ENCODE measurements at places on chromosomes 5 and 9.
A peak's percentile ranks its signal among the peaks of the same experiment; 100 is the strongest.

DNA sequence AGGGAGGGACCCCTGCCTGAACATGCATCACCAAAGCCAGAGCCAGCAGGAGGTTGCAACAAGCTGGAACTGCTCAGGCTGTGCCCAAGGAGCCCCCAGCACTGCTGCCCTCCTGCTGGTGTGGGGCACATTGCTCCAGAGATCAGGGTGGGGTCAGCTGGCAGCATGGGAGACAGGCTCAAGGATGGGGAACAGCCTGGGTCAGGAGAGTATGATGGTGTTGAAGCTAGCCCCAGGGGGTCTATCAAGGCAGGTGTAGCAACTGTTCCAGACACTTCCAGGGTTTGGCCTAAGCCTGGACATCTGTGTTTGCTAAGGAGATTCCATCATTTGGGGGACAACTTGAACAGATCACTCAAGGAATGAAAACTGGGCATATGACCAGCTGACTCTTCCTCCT is 133.1 kb downstream of the ATPSCKMT start:
- no peak for DNase-seq

GRCh38 chr9:3746296-3747275 is 220.8 kb upstream of the RFX3 start:
- no peak for DNase-seq

DNA sequence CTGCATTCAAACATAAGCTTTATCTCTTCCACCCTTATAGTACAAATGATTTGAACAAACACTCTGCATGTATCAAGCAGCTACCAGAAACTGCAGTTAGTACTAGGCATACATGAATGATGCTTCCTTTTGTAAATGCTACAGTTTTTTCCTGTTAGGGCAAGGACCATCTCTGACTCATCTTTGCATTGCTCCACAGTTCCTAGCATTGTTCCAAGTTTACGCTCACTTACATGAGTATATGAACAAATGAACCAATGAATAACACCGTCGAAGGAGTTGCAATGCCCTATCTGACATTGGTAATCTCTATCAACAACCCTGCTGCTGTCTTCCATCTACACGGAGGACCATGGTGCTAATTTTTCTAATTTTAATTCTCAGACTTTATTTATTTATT is 2.1 kb upstream of the ALDH7A1 start:
- DNase-seq, result no peak

DNA sequence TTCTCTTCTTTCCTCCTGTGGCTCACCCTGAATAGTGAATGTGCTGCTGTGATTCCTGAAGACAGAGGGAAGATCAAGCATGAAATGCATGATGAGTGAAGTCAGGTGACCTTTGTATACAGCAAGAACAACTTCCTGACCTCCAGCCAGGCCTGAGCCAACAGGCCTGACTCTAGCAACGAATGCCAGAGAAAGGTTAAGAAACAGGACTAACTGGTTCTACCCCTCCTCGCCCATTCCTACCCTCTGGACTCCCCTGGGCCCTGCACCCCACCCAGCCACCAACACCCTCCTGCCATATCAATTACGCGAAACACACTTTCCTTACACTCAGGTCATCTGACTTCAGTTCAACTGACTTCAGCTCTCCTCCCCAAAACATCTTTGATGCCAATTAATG is 4.9 kb downstream of the SUSD1 start:
- DNase-seq, result no peak

- DNase-seq, result no peak
Measured at GRCh38 chr9:2299156-2299842, 284.2 kb downstream of the SMARCA2 start.

DNA sequence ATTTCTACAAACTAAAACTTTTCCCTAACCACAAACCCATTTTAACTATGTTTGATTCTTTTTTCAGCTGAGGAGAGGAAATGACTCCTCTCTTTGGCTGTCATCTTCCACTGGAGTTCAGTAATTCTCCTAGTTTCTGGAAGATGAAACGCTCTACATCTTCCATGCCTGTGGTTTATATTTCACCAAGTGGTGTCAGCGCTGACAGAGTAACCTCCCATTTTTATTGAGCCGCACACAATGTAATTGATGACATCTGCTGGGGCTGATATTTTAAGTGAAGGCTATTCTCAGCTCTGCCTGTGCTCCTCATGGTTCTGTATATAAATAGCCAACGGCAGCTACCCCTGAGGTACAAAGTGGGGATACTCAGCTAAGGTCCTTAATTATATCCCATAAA is 234.6 kb downstream of the SPOCK1 start:
- DNase-seq, result no peak

DNA sequence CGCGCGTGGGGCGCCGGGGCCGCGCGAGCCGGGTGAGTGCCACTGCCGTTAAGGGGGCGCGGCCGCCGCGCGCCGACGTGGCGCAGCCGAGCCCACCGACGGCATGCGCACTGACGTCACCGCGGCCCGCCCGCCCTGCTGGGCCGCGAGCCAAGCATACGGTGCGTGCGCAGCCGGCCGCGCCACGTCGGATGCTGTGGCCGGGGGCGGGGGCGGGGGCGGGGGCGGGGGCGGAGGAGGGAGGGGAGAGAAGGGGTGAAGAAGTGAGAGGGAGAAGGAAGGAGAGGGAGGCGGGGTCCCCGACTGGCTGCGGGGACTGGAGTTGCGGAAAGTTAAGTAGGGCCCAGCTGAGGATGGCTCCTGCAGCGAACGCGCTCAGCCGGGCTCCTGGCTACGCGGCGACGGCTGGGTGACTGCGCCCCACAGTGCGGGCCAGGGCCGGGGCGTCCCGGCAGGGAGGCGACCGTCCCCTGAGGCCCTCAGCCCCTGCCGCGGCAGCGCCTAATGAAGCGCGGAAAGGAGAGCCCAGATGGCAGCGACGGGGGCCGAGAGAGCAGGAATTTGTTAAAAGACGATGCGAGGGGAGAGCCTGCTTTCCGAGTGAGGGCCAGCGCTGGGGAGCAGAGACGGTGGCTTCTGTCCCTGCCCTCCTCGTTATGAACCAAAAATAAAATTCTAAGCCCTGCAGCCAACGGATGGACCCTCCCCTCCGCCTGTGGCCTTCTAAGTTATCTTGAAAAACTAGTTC is at the start of gene DAP:
Gene DAP, minus strand, starts transcription at position 50 of the 748 bp plus-strand sequence. CDS start 166 bp downstream, outside the sequence.
- DNase-seq, result peak; percentile 76

DNA sequence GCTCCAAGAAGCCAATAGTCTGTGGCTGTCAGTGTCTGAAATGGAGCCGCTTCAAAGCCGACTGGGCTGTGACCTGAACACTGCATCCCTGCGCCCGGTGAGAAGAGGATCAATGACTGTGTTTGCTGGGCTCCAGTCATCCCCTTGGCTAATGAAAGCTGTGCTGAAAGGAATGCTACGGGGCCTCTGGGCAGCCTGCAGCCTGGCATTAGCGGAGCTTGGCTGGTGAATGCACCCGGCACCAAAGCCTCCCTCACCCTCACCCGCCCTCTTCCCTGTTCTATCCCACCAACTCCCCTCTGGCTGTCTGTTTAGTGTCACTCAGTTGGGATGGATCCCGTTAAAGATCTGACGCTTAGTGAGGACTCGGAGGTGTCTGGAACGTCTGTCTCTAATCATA is 355.3 kb downstream of the BNC2 start:
- DNase-seq, result no peak

- no peak for DNase-seq
Measured at GRCh38 chr9:117444501-117444900, 29.6 kb upstream of the ASTN2 start.

- DNase-seq, result no peak
Measured at GRCh38 chr5:139893873-139894272, 98.3 kb downstream of the PSD2 start.

DNA sequence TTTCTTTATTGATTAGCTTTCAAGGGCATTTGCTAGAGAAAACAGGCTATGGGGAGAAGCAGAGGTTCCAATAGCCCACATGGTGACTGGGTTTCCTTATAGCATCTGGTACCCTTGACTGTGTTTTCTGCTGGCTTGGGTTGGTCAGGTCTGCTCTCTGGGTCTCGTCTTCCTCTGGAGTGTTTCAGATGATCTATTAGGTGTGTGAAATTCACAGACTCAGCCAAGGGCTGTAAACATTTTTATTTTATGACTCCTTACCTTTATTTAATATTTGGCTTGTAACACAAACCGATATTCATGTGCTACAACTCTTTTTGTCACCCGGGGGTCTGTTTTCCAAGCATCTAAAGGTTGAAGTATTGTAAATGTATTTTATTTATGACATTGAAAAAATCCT is 338.9 kb downstream of the GADD45G start:
- no peak for DNase-seq

GRCh38 chr5:93995126-93995621 is 253.8 kb upstream of the POU5F2 start:
- DNase-seq, result no peak

DNA sequence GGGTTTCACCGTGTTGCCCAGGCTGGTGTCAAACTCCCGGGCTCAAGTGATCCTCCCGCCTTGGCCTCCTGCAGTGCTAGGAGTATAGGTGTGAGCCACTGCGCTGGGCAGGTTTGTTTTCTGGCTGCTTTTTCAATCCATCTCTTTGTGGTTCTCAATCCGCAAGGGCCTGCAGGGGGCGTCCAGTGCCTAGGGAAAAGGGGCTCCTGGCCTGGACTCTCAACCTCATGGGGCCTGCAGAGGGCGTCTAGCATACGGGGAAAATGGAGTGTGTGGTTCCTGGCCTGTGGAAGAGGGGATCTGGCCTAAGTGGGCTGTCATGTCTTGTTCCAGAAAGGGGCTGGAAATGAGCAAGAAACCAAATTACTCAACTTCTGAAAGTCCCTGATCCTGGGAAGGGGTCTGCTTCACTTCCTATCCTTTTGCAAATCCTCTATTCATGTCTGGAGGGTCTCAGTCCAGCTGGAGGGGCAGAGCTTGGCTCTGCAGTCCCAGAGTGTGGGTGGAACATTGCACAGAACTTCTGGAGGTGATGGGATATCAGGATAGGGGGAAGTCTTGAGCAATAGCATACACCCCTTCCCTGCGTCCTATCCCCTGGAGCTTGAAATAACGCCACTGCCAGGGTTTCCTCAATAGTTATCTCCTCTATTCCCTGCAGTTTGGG is 12.7 kb upstream of the CCL27 start:
- no peak for DNase-seq

DNA sequence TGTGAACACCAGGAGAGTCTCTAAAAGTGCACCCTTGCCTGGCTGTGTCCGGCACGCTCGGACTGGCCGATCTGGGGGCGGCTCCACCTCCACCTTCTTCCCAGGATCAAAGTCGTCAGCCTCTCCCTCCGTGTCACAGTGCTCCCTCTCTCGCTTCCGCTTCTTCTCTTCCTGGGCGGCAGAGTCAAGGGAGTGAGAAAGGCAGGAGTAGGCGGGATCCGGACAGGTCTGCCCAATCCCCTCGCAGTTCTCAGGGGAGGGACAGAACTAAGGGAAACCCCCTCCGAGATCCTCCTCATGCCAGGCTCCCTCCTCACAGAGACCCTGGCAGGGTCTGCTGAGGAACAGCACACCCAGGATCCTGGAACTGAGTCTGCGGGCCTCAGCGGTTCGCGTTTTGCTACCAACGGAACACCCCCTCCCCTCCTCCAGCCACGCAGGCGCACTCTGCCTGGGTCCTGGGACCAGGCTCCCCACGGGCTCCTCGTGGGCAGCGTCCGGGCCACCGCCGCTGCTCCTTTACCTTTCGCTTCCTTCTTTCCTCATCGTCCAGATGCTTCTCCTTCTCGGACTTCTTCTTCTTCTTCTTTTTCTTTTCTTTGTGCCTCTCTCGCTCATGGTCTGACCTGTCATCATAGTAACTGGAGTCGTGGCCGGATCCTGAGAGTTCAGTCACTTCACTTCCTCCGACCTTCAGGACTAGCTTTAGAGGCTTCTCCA is 1.3 kb downstream of the BRD9 start:
- DNase-seq, result peak; percentile 75

- DNase-seq, result no peak
Measured at GRCh38 chr9:14961372-14962068, 51.3 kb upstream of the FREM1 start.

DNA sequence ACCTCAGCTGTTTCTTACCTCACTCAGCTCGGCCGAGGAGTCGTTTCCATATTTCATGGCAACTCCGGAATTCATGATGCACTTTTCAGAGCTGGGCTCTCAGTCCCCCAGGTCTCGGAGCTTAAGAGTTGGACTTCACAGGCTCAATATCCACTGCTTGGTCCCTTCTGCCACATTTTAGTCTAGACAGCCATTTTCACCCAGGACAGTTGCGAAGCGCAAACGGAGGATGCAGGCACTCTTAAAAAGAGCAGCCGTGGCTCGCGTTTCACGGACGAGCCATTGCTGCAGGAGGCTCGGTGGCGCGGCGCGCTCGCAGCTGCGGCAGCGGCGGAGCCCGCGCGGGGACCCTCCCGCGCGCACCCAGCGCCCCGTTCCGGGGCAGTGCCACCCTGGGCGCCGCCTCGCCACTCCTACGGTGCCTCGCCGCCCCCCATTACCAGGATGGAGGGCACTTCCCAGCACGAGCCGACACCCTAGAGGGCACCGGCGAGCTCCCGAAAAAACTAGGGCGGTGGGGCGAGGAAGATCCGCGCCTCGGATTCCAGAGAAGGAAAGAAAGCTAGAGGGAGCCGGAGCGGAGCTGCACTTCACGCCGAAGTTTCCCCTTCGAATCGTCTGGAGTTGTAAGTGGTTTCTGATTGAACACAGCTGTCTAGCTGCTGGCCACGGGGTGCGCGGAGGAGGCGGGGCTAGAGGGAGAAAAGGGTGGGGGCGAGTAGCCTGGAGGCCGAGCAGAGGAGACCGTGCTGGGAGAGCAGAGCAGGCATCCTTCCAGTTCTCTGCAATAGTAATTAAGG is 140.3 kb downstream of the TSSK1B start:
- peak; percentile 22 for DNase-seq

DNA sequence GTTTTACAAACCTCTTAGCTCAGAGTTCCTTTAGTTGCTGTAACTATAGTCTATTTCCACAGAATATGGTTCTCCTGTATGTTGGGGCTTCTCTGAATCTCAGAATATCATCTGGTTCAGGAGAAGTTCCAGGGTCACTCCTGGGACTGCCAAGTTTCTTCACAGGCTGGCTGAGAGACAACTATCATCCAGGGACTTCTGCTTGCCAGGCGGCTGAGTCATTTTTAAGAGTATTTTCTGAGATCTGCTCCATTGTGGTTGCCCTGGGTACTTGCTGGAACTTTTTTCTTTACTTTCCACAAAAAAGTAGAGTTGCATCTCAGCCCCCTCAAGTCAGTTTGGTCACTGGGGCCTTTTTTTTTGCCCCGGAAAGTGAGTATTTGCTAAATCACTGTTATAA is 566.5 kb downstream of the LRRC70 start:
- DNase-seq, result no peak

DNA sequence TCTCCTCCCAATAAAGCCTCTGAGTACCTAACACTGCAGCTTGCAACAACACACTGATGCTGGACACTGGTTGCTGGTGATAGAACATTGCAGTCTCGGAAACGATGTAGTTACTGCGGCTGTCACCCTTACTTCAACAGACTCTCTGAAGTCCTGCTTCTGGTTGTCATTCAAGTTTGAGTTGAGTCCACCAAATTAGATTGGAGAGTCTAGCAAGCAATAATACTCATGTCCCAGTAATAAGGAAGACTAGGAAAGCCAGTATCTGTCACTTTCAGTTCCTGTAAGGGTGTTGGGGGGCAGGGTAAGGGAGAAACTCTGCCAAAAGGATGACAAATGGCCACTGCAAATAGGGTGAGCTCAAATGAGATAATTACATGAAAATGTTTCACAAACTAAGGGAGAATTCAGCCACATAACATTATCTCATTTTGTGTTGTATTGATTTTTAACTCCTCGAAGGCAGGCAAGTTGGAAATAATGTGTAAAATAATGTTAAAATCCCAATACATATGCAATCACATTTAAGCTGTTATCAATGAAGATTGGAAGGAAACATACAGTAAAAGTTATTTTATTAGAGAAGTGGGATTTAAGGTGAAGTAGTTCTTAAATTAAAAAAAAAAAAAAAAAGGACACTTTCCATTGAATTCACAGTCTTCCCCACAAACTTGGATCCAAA is 849 bp upstream of the IFT74 start:
- DNase-seq, result no peak

Measured in NCI-H1048 (cell line).